ENCODE measurements at places on chromosomes 12 and 14. TPM values are rescaled to one million over a fixed set of nuclear protein-coding genes. Genes with fewer than 3 reads are reported as not detected.

PPP1R12A gene
- 16.8 TPM for polyA plus RNA-seq

RHEBL1 gene
- polyA plus RNA-seq: 0.37 TPM

VRTN gene
- polyA plus RNA-seq: not detected

ACSM4 gene
- not detected for polyA plus RNA-seq

- H3K36me3 ChIP-seq: no peaks in the 10 kb centered on the region
- no peak overlapping the region for H3K4me3 ChIP-seq
- no peak overlapping the region for H3K27ac ChIP-seq
- peaks cover 4% of the 10 kb centered on the region for H3K4me1 ChIP-seq
- no peak for DNase-seq
Observed at GRCh38 chr14:102630405-102630804, 38.0 kb downstream of the RCOR1 start.

DNA sequence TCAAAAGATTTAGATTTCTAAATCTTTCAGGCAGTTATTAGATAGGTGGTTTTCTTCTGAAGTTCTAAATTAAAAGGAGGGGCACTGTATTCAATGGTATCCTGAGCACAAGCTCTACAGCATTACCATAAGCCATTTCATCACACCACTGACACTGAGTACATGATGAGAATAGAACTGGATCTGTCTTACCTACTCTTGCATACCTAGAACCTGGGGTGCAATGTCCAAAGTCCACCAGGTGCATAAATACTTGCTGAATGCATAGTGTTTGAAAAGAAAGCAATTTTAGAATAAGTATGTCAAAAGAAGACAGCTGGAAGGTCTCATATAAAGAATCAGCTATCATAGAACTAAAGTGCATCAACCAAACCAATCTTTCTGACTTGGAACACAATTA is 85.5 kb upstream of the ACTN1 start:
- H3K4me1 ChIP-seq: no peaks in the 10 kb centered on the region
- no peak for DNase-seq
- H3K36me3 ChIP-seq: peaks cover 57% of the 10 kb centered on the region
- H3K4me3 ChIP-seq: no peak overlapping the region

DNA sequence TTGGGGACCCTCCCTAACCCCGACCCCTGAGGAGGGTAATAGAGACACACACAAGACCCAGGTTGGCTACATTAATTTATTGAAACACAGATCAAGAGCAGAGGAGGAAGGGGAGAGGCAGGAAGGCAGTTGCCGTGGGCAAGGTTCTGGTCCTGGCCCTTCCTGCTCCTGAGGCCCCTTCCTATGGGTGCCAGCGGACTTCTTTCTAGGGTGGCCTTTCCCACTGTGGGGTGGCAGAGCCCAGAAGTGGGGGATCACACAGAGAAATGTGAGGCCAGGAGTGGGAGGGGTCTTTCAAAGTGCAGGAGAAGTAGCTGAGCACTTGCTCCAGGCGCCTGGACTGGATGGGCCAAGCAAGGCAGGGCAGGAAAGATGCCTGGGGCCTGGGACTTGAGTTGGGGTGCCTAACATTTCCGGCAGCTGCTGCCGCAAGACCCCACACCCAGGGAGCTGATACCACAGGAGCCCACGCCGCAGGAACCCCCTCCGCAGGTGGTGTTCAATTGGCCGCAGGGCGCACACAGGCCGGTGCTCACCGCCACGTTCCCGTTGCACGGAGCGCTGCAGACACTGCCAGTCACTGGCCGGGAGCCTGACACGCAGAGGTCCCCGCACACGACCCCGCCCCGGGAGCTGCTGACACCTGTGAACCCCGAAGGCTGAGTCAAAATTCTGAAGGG is 5.3 kb downstream of the KRT81 start:
- no peaks in the 10 kb centered on the region for H3K36me3 ChIP-seq
- no peaks in the 10 kb centered on the region for H3K4me1 ChIP-seq

- H3K27me3 ChIP-seq: no peaks in the 10 kb centered on the region
- no peak for DNase-seq
- H3K27ac ChIP-seq: peak overlapping the region; percentile 38
- H3K36me3 ChIP-seq: no peaks in the 10 kb centered on the region
- no peak overlapping the region for H3K4me3 ChIP-seq
Observed at GRCh38 chr12:93624595-93625294, 52.3 kb downstream of the SOCS2 start.

DNA sequence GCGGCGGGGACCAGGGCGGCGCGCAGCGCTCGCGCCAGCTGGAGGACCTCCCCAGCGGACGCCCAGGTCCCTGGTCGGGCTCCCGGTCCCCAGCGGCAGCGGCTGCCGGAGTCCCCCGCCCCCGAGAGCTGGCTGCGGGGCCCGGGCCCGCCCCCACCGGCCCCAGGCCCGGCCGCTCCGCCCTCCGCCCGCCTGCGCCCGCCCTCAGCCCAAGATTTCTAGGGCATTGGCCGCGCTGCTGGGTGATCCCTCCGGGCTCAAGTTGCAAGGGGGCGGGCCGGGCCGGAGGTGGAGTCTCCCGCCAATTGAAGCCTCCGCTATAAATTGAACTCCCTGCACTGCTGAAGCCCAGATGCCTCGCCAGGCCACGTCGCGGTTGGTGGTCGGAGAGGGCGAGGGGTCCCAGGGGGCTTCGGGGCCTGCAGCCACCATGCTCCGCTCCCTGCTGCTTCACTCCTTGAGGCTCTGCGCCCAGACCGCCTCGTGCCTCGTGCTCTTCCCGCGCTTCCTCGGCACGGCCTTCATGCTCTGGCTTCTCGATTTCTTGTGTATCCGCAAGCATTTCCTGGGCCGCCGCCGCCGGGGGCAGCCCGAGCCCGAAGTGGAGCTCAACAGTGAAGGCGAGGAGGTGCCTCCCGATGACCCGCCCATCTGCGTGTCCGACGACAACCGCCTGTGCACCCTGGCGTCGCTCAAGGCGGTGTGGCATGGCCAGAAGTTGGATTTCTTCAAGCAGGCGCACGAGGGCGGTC is at the start of gene DIO3:
Gene DIO3, plus strand, starts transcription at position 351 of the 752 bp plus-strand sequence.
- no peak for DNase-seq
- H3K4me3 ChIP-seq: no peak within 1 kb of the TSS
- no peak within 1 kb of the TSS for H3K27ac ChIP-seq
- H3K36me3 ChIP-seq: no peaks in the 10 kb centered on the region
- H3K4me1 ChIP-seq: peaks cover 9% of the 10 kb centered on the region

GRCh38 chr12:104457746-104458693 is 1.3 kb downstream of the CHST11 start:
- peak; percentile 27 for DNase-seq
- peak overlapping the region; percentile 99 for H3K4me3 ChIP-seq
- H3K4me1 ChIP-seq: peaks cover 4% of the 10 kb centered on the region
- H3K36me3 ChIP-seq: no peaks in the 10 kb centered on the region
- H3K27ac ChIP-seq: peak overlapping the region; percentile 80

DNA sequence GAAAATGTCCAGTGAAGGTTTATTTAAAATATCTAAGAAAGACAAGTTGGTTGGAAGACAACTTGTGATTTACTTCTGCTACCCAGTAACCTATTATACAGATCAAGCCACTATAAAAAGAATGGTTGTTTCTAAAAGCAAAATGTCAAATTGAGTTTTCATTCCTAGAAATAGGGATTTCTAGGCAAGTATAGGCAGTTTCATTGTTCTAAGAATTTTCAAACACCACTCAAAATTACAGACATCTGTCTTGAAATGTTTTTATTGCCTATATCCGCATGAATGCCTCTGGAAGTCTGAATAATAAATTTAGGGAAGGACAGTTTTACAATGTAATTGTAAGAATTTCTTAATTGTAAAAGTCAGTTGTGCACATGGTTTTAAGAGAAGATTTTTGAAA is 8.6 kb downstream of the YEATS4 start:
- no peaks in the 10 kb centered on the region for H3K4me1 ChIP-seq
- H3K27ac ChIP-seq: no peak overlapping the region
- peaks cover 93% of the 10 kb centered on the region for H3K36me3 ChIP-seq

DNA sequence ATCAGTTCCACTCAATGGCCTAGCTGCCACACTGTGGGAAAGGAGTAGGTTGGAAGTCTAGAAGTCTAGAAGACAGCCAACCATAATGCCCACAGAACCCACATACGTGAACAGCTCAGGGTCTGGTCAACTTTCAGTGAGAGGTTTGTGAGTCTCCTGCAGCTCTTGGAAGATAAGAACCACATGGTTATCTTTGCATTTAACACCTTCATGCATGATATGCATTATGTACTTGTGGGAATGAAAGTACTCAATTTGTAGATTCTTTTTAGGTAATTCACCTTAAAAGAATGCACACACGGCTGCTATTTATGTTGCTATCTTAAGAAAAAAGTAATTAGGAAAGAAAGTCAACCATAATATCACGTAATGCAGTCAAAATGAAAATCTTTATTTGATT is 126.7 kb downstream of the ESRRB start:
- DNase-seq: no peak
- no peak overlapping the region for H3K4me3 ChIP-seq
- peaks cover 10% of the 10 kb centered on the region for H3K4me1 ChIP-seq
- no peaks in the 10 kb centered on the region for H3K27me3 ChIP-seq
- H3K27ac ChIP-seq: no peak overlapping the region
- no peaks in the 10 kb centered on the region for H3K36me3 ChIP-seq

All from heart left ventricle (tissue), 16 donors.